Astrocyte of the spinal cord (primary cell): ENCODE measurements at places on chromosomes 7 and 10.

GRCh38 chr10:82377608-82378007 is 502.6 kb downstream of the NRG3 start:
- DNase-seq, result no peak

GRCh38 chr10:114545071-114545470 is 113.0 kb downstream of the ABLIM1 start:
- DNase-seq, result no peak

GRCh38 chr7:27344471-27344870 is 101.9 kb downstream of the EVX1 start:
- DNase-seq, result no peak

DNA sequence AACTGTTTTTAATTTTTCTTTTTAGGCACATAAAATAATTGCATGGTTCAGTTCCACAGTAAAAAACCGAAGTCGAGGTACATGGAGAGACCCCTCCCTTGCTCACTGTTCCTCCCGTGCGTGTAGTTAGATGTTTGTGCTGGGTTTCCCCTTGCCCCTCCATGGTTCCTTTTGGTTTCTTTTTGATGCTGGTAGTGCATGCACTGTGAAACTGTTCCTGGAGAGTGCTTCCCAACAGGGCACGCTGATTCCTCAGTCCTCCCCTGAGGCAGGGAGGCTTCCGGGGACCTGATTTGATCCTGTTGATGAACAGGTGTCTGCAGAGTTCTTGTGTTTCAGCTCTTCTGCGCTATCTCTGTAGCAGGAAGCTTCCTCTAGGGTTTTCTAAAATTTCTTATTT is 69.5 kb downstream of the ADCY1 start:
- DNase-seq, result no peak

GRCh38 chr10:78852466-78853240 is 216.1 kb upstream of the ZMIZ1 start:
- no peak for DNase-seq

DNA sequence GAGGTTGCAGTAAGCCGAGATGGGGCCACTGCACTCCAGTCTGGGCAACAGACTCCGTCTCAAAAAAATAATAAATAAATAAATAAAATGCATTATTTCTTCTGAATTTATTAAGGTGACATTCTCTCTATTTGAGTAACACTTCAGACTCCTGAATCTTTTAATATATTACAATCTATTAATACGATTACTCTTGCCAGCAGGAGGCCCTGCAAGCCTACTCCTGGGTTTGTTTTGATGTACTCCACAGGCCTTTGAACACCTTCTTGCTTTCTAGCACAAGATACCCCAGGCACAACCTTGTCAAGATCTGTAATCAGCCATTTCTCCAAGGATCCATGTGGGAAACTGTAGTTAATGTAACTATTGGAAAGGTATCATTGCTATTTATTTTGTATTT is 63.5 kb downstream of the COBL start:
- DNase-seq, result no peak

DNA sequence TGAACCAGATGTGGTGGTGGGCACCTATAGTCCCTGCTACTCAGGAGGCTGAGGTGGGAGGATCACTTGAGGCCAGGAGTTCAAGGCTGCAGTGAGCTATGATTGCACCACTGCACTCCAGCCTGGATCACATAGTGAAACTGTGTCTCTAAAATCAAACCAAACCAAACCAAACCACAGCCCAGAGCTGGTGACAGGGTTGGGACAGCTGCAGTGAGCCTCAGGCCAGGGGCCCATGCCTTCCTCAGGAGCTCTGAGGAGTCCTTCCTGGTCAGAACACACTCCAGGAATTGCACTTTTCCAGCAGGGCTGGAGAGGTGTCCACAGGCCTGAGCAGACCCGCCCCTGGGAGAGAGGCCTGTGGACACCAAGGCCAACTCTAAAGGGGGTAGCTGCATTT is 32.5 kb upstream of the OCM2 start:
- no peak for DNase-seq
